ENCODE measurements at places on chromosomes 11 and 22. TPM values are rescaled to one million over a fixed set of nuclear protein-coding genes. Genes with fewer than 3 reads are reported as not detected.

SULT4A1 gene
- total RNA-seq: 0.50 TPM

NPTXR gene
- under 0.01 TPM for total RNA-seq

OR51B5 gene
- total RNA-seq: not detected

HTR3A gene
- not detected for total RNA-seq

SYT8 gene
- total RNA-seq: 10.0 TPM

PUS3 gene
- 17.3 TPM for total RNA-seq

ZNF214 gene
- 2.1 TPM for total RNA-seq

C11orf21 gene
- total RNA-seq: not detected

RAPSN gene
- total RNA-seq: 0.34 TPM

OR8B4 gene
- total RNA-seq: not detected

MRGPRX4 gene
- total RNA-seq: not detected

CCDC89 gene
- 0.14 TPM for total RNA-seq
